GM03348 (cell line): ENCODE measurements at places on chromosomes 4 and X.

DNA sequence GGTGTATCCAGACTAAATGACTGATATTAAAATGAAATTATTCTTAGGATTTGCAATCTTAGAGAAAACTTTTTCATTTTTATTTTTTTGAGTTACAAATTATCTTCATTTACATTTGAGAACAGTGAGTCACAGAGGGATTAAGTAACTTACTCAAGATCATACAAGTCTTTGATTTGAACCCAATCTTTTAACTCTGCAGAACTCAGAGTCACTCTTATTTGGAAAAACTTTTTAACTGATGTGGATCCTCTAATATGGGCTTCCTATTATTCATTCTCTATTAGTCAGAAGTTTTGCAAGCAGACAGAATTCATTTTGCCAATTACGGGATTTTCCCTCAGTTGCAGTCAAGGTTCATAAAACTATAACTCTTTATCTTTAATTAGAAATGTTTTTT lies 20.1 kb downstream of the HPRT1 start:
- DNase-seq: peak; percentile 3

GRCh38 chr4:82903737-82904136 lies 3.2 kb downstream of the THAP9 start:
- DNase-seq: no peak

DNA sequence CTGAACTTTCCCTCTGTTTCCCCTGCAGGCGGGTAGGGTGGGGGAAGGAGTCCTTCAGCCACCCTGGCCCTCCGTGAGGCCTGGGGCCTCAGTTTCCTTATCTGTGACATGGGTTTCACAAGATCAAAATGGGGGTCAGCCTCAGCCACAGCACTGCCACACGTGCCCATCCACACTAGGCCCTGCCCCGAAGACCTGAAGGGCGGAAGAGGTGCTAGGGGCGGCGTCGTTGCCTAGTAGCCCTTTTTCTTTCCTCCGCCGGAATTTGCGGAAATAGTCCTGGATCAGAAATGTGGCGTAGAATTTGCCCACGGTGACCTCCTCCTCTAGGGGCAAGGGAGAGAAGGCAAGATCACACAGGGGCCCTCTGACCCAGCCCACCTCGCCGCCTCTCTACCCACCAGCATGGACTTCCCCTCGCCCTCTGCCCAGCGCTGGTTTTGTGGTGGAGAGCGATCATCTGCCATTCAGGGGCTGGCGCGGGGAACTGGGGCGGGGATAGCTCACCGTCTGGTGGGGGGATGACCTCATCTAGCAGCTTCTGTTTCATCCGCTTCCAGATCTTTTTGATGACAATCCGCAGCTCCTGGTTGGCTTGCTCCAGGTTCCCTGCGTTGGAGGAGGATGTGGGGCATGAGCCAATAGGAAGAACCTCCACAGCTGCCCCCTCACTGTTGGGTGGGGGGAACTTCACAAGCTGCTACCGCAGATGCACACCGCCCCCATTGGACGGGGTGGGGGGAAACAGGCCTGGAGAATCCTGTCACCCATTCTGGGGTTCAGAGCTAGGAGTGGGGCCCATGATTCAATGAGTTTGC lies 9.7 kb upstream of the SYP start:
- DNase-seq: no peak

DNA sequence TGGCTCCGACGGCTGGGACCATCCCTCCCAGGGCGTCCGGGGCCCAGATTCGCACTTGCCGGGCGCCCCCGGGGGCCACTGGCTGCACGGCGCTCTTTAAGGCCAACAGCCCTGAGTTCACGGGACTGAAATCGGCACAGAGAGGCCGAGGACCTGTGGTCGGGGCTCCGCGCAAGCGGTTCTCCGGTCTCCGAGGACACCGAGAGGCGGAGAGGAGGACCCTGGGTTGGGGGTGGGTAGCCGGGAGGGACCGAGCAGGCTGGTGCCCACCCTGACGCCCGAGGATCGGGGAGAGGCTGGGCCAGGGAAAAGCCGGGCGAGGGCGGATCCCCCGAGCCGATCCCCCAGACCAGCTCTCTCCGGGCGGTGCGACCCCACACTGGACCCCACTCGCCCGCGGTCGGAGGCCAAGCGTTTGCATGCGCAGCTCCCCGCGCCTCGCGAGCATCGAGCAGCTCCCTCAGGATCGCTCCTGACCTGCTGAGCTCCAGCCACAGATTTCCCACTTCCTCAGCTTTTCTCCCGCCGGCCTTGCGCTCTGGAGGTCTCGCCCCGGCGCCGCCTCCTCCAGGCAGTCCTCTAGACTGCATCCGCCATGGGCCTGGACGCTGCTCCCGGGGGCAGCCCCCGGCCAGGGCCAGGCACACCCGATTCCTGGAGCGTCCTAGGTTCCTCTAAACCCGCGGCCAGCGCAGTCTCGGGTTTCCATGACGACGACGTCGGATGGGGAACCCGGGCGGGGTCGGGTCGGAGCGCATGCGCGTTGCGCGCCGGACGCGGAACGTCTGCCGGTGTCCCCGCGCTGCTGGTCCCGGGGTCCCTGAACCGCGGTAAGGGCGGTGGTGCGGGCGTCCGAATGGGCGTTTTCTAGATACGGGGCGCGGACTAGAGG lies 17.6 kb upstream of the NAT8L start:
- peak; percentile 97 for DNase-seq

DNA sequence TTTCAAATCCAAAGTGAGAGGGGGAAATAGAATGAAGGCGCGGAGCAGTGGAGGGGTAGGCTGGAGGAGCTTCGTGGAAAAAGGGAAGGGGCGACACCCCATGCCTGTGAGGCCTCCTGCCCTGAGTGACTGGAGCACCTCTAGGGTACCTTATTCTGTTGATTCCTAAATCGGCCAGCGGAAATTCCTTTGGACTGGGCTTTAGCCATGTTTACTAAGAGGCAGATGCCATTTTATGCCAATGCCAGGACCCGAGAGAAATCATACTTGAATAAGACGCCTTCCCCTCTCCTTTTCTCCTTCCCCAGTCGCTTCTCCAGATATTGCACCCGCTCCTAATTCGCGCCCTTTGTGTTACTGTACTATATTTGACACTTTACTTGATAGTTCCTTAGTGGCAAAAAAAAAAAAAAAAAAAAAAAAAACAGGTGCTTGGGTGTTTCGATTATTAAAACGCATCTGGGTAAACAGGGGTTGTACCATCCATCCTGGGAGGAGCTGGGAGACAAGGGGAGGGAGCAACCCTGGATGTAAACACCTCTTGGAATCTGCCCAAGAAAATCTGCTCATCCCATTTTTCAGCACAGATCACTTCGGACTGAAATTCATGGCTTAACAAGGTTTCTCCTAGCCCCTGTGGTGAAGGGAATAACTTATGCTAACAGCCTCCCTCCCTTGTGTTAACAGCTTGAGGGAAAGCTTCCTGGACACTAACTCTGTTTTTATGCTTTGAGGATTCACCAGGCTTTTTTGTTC lies 1.5 kb downstream of the BMP3 start:
- DNase-seq: no peak

DNA sequence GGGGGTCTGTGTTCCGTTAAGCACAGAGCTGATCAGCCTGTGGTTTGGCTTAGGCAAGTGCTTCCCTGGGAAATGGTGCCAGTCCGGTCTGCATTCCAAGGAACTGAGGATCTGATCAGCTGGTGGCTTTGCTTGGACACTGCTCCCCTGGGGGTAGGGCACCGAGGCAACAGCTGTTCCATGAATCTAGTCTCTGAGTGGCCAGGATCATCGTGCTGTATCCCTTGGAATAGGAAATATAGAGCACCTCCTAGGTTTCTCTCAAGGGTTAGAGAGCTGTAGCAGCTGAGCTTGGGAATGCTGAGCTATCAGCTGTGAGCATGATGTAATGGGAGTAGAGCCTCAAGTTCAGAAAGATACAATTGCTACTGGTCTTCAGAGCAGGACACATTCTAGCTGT lies 863.9 kb downstream of the RAPGEF2 start:
- DNase-seq: no peak

DNA sequence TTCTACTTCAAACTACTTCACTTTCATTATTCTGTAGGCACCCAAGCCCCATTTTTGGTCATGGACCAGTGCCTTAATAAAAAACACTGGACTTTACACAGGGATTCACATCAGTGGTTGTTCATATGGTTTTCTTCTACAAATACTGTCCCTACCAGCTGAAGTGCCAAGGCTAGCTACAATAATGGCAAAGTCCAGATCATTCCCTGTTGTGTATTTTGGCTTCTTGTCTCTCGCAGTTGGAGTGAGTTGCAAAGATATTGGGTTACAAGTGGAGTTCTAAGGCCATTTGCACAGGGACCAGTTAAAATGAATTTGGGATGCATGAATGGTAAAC lies 16.7 kb upstream of the ANKRD17 start:
- no peak for DNase-seq

DNA sequence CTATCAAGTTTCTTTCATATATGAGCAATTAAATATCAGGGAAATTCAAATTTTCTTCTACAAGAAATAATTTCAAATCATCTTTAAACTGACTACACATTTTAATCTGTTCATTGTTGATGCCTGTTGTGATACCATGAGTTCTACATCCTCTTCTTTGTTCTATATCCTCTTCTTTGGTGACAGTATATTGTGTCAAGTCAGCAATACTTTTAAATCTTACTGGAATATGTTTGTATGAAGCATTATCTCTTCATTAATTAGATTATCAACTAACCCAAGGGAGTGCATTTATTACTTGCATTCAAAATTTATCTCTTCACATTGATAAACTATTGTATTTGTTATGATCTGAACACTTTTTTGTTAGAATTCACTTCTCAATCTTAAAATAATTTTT lies 275.0 kb upstream of the INTU start:
- no peak for DNase-seq

DNA sequence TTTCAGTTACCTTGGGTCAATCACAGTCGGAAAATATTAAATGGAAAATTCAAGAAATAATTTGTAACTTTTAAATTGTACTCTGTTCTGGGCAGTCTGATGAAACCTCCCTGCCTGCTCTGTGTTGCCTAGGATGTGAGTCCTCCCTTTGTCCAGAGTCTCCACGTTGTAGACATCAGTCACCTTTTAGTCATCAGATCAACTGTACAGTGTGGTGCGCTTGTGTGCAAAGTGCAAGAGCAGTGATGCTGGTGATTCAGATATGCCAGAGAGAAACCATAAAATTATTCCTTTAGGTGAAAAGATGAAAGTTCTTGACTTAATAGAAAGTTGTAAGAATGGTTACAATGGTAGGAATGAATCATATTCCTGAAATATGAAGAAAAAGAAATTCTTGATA lies 1.4 kb downstream of the SPATA4 start:
- peak; percentile 26 for DNase-seq

GRCh38 chr4:150078579-150079080 lies 385 bp downstream of the DCLK2 start:
- DNase-seq: no peak

DNA sequence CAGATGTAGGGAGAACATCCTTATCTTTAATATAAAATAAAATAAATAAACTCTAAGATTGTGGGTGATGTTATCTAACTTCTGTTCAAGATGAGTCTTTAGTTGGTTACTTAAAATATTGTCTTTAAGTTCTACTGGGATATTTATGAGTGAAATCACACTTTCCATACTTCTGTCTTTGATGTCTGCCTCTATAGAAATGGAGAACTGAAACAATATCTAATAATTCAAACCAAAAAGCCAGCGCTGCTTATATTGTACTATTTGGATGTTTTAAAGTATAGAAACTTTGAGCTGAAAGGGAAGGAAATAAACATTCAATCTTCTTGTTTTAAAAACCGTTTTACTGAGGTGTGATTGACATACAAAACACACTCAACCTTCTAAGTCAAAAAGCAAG lies 44.8 kb upstream of the RPS6KA3 start:
- no peak for DNase-seq

DNA sequence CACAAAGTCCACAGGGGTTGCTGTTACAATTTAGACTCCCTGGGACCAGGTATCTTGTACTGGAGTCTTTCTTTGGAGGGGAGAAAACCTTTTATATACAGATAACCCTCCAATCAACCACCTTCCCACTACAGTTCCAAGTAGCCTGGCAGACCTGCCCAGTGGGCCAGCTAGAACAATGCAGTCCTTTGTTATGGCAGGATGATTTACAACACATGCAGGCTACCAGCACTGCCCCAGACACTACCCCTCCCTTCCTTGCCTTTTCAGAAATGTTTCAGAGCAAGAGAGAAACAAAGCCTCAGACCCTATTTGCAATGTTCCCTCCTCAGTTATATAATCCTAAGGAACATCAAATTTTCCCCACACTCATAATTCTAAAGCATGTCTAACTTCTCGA lies 11.1 kb downstream of the RASL11B start:
- DNase-seq: no peak

GRCh38 chr4:165326831-165327210 lies 648 bp upstream of the MSMO1 start:
- peak; percentile 24 for DNase-seq

DNA sequence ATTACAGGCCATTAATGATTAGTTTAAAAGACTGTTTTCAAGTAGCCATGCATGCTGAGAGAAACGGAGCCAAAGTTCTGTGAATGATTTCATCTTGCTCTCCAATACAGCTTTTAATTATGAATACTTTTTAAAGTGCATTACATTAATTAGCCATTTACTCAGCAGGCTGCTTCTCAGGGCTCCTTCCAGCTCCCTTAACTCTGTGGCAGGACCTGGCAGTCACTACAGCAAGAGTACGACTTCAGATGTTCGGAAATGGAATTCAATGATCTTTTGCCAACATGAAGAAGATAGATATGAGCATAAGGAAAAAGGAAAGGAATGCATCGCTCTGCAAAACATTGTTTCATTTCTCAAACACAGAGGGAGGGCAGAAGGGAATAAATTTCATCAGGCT lies 987.2 kb downstream of the PDHA2 start:
- no peak for DNase-seq

DNA sequence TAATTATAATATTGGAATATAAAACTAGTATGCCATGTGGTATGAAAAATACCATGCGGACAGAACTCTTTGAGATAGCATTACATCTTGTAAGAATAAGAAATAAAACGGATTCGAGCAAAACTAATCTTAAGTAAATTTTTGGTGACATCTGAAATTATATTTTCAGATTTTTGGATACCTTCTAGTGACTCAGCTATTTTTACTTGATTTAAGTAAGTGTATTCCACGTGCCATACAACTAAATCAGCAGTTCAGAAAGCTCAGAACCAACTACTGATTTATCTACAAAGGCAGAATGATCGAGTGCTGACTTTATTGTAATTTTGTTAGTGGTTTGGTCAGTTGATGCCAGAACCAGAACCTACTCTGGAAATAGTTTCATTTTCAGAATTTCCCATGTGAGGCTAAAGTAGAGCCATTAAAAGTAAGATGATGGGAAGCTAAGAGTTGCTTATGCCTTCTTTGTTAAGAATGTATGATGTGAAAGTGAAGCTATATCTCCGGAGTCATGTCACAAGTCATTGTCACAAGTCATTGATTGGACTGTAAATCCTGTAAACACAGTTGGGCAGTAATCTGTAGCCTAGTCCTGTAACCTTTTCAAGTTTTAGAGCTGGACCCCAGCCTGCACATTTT lies 4.0 kb downstream of the ING2 start:
- DNase-seq: no peak

- DNase-seq: no peak
Measured at GRCh38 chr4:180081072-180081471, 2162.1 kb upstream of the TENM3 start.

- DNase-seq: no peak
Measured at GRCh38 chr4:139458999-139459398, 5.1 kb downstream of the RAB33B start.
